Aorta (tissue), 5 donors: ENCODE measurements at places on chromosomes 12 and 14.

- H3K27me3 ChIP-seq, result no peaks in the 10 kb centered on the region
- no peak overlapping the region for H3K4me3 ChIP-seq
- no peak for DNase-seq
- no peak overlapping the region for H3K27ac ChIP-seq
These were observed 19.7 kb downstream of the FGD4 start for GRCh38 chr12:32418903-32419519.

DNA sequence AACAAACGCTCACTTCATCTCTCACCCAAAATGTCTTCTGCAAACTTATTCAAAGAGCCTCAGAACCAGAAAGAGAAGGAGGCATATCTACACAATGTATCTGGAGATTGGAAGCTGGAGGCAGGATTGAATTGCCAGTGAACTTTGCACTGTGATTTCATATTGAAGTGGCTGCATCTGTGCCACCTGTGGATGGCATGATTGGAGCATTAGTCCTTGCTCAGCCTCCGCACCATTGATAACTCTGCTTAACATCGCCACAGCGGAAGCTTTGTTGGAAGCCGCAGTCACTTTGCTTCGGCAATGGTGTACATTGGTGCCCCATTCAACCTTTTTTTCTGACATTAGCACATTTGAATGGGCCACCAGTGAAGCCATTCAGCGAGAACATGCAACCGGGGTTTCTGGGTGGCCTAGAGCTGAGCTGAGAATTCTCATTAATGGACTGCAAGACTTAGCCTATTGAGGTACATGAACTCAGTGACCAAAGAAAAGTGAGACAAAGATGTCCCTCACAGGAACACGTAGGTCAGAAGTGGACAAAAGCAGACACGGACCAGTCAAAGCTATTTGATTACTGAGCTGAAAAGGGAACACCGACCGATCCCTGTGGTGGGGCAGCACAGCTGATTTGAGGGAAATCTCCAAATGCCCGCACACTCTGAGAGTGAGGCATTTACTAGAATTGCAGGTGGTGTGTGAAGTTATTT is 130.4 kb downstream of the BRMS1L start:
- H3K4me1 ChIP-seq, result no peaks in the 10 kb centered on the region
- no peaks in the 10 kb centered on the region for H3K27me3 ChIP-seq
- no peak overlapping the region for H3K27ac ChIP-seq
- H3K36me3 ChIP-seq, result no peaks in the 10 kb centered on the region
- no peak for DNase-seq

DNA sequence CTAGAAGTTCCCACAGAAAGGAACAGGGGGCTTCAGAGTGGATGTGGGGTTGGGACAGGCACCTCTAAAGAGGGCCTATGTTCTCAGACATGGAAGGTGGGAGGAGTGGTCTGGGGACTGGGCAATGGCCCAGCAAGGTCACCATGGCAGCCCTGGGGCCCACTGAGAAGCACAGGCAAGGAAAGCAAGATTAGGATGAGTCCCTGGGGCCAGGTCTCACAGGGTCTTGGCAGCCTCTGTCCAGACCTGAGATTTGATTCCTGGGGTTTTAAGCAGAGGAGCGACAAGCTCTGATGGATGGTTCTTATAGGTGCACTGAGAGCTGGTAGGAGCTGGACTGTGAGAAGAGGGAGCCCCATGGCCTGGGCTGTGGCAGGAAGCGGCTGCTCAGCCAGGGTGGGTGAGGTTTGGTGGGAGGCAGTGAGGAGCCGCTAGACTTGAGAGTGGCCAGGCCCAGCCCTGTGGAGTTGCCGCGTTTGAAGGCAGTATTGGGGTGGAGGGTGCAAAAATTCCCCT is 44.0 kb downstream of the DLK1 start:
- H3K27me3 ChIP-seq, result no peaks in the 10 kb centered on the region
- H3K4me1 ChIP-seq, result no peaks in the 10 kb centered on the region
- no peak overlapping the region for H3K4me3 ChIP-seq
- no peaks in the 10 kb centered on the region for H3K36me3 ChIP-seq
- peak; percentile 40 for DNase-seq

DNA sequence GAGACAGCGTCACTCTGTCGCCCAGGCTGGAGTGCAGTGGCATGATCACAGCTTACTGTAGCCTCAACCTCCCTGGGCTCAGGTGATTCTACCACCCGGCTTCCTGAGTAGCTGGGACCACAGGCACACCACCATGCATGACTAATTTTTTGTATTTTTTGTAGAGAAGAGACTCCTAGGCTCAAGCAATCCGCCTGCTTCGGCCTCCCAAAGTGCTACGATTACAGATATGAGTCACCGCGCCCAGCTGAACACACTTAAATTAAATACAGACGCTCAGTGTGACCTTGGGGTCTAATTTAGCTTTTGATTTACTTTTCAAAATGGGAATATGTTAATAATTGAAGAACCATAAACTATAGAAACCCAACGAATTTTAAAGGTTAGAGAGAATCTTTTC is 77.2 kb downstream of the C2CD5 start:
- H3K36me3 ChIP-seq, result no peaks in the 10 kb centered on the region
- DNase-seq, result no peak
- no peak overlapping the region for H3K27ac ChIP-seq

DNA sequence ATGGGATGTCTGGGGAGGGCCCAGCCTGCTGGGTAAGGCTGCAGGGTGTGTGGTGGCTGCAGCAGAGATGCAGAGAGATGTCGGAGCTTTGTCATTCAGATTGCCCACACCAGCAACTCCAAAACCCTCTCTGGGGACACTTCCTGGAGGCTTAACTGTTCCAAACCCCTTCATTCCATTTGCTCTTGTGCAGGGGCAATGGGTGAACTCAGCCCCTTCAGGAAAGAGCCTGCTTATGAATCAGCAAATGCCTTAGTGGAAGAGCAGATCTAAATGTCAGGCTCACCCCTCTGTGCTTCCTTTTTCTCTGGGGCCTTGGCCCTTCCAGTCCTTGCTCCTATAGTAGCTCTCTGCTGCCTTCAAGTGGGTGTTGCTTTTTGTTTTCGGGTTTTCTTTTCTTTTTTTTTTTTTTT is 36.7 kb upstream of the GPATCH2L start:
- H3K4me3 ChIP-seq, result no peak overlapping the region
- H3K27me3 ChIP-seq, result no peaks in the 10 kb centered on the region
- no peaks in the 10 kb centered on the region for H3K36me3 ChIP-seq
- no peak for DNase-seq
- H3K4me1 ChIP-seq, result no peaks in the 10 kb centered on the region
